ENCODE measurements at places on chromosomes 13 and 19. TPM values are rescaled to one million over a fixed set of nuclear protein-coding genes. Genes with fewer than 3 reads are reported as not detected.

Gene KCNK6
- 2.7 TPM for total RNA-seq

GRCh38 chr13:79485014-79485811 is 4.3 kb downstream of the NDFIP2 start:
- DNase-seq, result no peak

GRCh38 chr19:49255674-49256073 is 69.3 kb downstream of the SLC6A16 start:
- no peak for DNase-seq

DNA sequence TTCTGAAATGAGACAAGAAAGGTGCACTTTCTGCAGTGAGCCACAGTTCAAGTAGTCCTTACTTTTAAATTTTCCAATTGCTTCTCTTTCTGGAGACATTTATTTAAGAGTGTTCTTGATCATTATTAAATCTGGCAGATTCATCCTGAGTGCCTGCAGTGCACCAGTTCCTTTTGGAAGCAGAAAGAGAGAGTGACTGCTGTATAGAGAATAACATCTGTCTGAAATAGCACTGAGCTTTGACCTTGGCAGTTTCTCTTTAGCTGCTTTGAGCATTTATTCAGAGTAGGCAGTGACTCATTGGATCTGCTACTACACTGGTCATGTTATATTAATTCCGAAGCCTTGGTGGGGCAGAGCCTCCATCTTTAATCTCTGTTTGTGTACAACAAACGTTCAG is 1373.7 kb downstream of the PCDH9 start:
- no peak for DNase-seq

Gene FBXO17
- 11.5 TPM for total RNA-seq

DNA sequence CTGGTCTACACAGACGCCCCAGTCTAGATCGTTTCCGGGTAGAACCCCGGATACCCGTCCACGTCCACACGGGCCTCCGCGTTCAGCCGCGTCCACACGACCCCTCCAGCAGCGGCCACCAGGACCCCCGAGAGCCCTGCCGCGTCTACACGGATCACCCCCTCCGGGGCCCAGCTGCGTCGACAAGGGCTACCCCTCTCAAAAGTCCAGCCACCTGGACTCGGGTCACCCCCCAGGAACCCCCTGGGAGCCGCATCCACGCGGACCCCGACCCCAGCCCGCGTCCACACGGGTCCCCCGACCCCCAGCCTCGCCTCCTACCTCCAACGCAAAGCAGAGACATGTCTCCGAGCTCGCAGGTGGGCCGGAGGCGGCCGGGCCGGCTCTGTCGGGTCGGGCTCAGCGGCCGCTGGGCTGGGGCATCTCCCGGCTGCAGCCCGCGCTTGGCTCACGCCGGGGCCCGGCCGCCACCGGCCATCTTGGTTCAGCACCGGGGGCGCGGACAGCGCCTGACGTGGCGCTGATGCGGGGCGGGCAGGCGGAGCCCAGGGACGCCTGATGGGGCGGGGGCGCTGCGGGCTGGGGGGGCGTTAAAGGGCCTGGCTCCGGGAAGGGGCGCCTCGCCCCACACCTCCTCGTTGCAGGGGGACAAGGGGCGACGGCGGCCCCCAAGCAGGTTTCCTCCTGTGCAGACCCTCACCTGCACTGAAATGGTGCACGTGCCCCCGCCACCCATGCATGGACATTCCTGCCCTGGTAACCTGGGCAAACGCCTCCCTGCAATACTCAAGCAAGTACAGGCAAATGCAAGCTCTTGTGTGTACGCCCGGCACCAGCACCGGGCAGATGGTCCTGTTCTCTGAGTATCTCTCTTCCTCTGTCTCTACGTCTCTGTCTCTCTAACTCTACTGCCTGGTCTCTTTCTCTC is at the start of gene UNC13A:
UNC13A (minus strand) TSS at position 498 of the 928 bp plus-strand sequence; CDS start at position 343, 155 bp downstream.
- DNase-seq, result peak; percentile 77

Gene MKNK2
- total RNA-seq, result 96.9 TPM

DNA sequence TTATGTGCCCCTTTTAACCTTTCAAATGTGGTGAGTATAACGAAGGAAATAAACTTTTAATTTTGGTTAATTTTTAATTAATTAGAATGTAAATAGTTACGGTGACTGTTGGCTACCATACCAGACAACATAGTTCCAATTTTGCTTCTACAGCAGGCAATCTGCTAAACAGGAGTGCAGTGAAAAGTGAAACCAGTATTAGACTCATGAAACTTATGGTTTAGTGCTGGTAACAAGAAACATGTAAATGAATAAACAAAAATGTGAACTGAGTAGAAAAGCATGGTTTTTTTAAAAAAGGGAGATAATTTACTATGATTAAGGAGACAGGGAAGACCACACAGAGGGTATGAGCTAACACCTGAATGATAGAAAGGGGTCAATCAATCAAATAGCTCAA is 478.4 kb downstream of the PCDH9 start:
- no peak for DNase-seq

Gene CDX2
- total RNA-seq, result not detected

Measured in right cardiac atrium (tissue), 5 donors.